ENCODE measurements at places on chromosomes 2 and 18.

DNA sequence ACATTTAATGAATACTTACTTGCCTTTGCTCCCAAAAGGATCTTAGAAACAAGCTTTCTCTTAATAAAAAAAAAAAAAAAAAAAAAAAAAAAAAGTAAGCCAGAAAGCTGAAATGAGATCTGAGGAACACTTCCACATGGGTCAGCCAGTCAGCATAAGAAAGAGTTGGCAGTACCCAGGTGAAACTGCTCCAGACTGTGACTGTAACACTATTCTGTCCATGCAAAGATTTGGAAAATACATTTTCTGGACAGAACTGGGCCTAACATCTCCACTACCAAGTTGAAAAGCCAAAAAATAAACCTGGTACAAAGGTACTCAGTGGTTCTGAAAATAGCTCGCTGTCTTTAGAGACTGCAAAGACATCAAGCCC is 135.7 kb downstream of the THADA start:
- no peak for DNase-seq

- peak; percentile 2 for DNase-seq
Observed at GRCh38 chr2:128026448-128027277, 1.2 kb downstream of the SAP130 start.

DNA sequence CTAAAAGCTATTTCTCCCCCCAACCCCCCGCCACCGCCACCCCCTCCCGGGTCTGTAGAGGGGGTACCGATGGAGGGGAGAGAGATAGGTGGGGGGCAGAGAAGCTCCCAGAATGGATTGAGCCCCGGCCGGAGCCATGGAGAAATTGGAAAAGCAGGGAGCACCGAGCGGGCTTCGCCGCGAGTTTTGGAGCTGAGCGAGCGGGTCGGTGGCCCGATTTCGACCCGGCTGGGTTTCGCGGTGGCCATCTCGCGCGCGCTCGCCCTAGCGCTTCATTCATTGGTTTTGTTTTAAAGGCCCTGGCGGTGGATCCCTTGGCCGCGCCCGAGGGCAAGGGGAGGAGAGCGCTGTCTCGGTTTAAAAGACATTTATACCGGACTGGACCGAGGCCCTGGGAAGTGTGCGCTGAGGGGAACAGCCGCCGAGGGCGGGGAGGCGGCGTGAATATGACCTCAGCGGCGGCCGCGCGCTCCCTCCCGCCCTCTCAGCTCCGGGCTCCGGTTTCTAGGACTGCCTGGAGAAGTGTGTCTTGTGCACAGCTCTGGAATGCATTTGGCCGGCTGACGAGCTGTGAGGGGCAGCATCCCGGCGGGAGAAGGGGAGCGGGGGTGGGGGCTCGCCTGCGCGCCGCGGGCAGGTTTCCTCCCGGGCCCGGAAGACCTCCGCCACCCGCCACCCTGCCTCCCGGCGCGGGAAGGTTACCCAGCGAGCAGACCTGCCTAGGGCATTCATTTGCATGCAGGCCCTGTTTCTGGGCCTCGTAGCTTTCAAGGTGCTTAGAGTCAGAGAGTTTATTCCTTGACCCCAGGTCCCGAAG is 1.7 kb upstream of the SMAD7 start:
- DNase-seq: peak; percentile 33

GRCh38 chr2:165391791-165392190 is 77.7 kb upstream of the CSRNP3 start:
- DNase-seq: no peak

DNA sequence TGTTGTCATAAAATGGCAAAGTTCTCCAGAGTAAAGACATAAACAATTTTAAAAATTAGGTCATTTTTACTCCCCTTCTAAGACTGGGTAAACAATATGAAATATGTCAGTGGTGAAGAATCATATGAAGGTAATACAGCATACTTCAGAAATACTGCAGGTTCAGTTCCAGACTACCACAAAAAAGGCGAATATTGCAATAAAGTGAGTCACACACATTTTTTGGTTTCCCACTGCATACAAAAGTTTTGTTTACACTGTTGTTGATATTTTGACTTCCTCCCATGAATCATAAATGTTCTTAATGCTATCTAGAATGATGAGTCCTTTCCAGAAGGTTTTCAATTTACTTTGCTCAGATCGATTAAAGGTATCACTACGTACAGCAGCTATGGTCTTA is 73.5 kb downstream of the SMC6 start:
- DNase-seq: no peak

DNA sequence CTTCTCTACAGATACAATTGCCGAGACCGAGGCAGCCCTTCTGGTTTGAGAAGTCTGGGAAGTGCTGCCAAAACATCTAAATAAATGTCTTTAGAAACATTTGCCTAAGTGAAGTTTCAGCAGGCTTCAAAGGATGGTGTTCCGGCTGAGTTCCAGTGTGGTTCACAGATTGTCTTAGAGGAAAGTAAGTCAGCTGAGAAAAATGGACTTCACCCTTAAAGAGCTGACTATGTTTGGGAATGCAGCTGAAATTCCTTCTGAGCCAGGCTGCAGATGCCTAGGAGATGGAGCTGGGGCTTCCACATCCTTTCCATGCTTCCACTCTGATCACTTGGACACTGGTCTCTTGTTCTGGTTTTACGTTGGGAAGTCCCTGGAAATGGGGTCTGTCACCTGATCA is 83.6 kb downstream of the FHOD3 start:
- DNase-seq: no peak

- no peak for DNase-seq
Observed at GRCh38 chr18:48662011-48662661, 123.3 kb downstream of the CTIF start.

GRCh38 chr2:161033059-161033660 is 127.1 kb upstream of the TANK start:
- no peak for DNase-seq

- no peak for DNase-seq
Observed at GRCh38 chr2:41832218-41832617, 215.6 kb upstream of the PKDCC start.

DNA sequence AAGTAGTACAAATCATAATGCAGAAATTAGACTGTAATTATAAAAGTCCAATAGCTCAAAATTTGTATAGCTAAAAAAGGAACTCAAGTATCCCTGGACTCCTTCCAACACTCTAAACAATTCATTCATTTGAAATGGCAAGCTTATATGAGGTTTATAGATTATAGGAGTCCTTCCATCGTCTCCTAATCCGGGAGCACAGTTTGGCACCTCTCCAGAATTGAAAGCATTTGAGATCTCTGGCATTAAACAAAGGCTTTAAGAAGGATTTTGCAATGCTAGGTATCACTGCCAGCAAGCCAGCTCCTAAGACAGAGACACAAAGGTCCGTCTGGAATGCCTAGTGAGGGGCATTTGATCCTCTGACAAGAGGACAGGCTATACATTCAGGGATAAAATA is 90.9 kb downstream of the ACVR1 start:
- DNase-seq: no peak

- DNase-seq: no peak
Observed at GRCh38 chr2:69177785-69178636, 165.0 kb downstream of the ANTXR1 start.

DNA sequence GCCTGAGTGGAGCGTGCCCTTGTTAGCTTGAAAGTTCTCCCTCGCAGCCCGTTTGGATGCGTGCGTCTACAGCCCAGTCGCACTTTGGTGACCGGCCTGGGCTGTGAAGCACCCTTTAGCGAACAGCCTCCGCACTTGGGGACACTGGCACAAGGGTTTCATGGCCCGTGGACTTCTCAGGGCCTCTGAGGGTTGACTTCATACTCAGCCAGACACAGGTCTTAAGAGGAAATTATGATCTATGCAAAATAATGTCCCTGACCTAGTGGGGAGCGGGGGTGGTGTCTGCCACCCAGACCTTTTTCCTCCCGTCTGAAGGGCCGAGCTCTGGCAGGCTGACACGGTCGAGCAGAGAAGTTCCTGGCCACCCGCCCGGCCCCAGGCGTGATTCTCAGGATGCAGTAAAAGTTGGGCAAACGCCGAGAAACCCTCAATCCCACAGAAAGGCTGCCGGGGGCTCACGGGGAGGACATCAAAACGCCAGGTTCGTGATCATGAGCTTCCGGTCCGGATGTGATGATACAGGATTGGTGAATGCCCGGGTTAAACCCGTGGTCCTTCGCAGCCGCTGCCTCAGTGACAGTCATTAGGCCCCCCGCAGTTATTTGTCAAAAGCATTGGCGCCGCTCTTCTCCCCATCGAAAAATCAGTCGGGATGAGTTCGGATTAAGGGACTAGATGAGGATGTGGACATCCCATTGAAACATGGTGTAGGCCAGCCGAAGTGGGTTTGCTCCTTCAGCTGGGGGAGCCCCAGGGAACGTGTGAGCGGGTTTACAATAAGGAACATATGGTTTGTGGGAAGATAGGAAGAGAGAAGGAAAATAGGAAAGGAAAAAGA is 3.6 kb upstream of the PAX3 start:
- no peak for DNase-seq

DNA sequence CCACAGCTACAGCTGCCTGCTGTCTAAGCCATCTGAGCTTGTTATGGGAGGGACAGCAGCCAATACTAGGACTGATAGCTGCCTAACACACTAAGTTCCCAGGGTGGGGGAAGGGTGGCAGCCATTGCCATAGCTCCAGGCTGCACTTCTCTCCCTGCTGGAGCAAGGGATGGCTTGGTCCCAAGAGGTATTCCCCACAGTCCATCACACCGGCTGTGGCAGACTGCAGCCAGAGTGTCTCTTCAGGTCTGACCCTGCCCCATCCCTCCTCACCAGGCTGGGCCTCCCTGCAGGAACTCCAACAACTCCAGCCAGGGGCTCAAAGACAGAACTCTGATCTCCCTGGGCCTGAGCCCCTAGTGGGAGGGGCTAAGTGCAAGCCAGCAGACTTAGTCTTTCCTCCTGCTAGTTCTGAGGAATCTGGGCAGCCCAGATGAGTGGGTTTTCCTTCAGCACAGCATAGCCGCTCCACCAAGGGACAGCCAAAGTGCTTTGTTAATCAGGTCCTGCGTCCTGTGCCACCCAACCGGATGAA is 632.1 kb downstream of the SOCS6 start:
- DNase-seq: no peak

- DNase-seq: no peak
Observed at GRCh38 chr18:77144046-77144445, 11.5 kb upstream of the MBP start.

DNA sequence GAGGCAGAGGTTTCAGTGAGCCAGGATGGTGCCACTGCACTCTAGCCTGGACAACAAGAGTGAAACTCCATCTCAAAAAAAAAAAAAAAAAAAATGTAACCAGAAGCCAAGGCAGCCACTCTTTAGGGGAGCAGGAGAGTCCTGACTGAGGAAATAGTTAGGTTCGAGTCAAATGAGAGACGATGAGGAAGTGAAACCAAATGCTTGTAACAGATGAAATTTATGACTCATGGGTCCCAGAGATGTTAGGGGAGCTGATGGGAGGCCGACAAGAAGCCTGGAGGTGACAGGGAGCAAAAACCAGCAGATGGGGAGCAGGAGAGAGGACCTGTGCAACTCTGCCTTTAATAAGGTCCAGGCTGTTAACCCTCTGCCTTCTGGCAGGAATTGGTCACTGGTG is 756.1 kb upstream of the DDX18 start:
- DNase-seq: no peak

DNA sequence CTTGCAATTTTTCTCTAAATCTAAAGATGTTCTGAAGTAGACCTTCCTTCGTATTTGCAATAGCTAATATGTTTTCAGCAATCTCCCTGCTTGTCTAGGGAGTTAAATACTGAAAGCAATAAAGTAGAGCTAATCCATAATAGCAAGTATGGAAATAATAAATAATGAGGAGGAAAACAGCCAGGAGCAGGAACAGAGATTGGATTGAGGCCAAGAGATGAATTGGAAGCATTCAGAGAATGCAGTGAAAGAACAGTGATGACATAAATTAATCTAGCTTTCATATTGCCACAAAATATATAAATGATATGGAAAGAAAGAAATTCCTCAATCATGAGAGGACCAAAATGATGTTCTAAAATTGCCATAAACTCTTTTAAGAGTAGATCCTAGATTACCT is 679.7 kb downstream of the METTL4 start:
- no peak for DNase-seq

DNA sequence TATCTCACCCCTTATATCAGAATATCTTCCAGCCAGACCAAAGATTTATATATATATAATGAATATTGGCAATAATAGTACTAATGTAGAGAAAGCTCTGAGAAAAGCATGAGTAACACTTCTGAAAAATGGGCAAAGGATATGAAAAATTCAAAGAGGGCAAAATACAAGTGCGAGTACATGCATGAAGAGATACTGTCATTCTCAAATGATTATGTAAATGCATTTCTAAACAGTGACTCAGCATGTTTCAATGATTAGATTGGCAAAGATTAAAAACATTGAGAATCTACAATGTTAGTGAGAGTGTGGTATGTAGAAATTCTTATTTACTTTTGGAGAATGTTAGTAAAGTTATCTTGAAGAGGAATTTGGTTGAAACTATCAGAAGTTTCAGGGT is 118.3 kb upstream of the NEDD4L start:
- DNase-seq: no peak

DNA sequence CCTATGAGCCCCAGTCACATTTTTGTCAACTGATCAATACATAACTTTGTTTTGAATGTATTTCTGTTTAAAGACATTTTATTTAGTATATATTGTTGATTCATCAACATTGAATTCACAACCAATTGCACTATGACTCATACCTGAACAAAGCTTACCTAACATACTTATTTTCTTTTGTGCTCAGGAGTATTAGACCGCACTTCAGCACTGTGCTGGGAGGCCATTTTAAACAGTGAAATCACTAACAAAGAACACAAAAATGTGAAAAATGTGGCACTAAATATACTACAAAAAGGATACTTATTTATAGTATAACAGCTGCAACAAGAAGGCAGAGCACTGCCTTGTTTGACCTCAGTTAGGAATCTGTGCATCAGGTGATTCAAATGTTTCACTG is 12.4 kb upstream of the IFIH1 start:
- no peak for DNase-seq

DNA sequence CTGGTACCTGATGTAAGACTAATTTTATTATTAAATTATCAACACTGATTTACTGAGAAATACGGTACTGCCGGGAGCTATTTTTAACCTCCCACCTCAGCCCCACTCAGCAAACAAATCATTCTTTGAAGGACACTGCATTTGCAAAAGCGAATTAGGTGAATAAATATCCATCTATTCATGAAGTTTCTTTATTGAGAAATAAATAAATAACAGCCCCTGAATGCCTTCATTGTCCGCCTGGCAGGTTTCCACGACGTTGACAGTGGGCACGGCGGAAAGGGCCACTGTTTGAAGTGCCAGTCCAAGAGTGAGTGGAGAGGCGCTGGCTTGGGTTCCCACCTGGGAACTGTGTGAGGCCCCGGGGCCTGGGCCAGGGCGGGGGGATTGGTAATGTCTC is 15.7 kb downstream of the C1QL2 start:
- DNase-seq: no peak

DNA sequence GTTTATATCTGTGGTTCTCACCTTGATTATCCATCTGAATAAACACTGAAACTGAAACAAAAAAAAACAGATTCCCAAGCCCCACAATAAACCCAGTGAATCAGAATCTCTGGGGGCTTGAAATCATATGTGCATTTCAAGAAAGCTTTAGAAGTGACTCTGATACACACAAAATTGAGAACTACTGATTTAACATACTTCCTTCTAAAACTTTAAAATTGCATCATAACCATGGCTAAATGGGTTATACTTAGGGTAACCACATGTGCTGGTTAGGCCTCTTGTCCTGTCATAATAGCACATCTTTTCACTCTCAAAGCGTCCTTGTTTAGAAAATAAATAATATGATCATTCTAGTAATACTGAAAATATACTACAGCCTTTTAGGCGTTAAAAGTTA is 100.9 kb downstream of the ATAD2B start:
- DNase-seq: no peak

- no peak for DNase-seq
Observed at GRCh38 chr2:46458763-46459500, 20.4 kb upstream of the TMEM247 start.

Data from CD4-positive, alpha-beta T cell treated with Interleukin-6 at 100 ng/mL for 8 hours (primary cell).